ENCODE measurements at places on chromosomes 6 and 20.

DNA sequence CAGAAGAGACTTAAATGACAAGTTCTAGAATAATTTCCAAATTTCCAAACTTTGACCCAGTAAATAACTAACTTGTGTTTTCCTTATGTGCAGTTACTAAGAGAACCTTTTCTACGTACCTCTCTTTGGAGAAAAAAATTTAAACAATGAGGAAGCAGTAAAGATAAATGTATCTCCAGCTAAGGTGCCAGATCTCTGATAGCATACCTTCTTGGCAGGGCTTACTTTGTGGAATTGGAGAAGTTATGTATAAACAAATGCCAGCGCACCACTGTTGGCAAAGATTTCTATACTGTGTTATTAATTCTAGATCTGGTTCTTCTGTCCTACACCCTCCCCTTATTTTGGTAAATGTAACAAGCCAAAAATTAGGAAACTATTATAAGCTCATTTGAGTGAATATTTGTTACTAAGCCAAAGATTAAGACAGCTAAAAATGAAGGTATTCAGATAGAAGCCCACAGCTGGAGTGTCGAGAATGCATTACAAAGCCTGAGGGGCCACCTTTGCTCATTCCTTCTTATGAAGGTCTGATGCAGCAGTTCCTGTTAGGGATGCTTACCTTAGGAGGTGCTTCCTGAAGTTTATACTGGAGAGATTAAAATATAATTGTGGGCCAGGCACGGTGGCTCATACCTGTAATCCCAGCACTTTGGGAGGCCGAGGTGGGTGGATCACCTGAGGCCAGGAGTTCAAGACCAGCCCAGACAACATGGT is 373.1 kb upstream of the SOX4 start:
- DNase-seq = no peak

GRCh38 chr6:41591859-41592502 is 45.8 kb downstream of the FOXP4 start:
- peak; percentile 74 for DNase-seq

DNA sequence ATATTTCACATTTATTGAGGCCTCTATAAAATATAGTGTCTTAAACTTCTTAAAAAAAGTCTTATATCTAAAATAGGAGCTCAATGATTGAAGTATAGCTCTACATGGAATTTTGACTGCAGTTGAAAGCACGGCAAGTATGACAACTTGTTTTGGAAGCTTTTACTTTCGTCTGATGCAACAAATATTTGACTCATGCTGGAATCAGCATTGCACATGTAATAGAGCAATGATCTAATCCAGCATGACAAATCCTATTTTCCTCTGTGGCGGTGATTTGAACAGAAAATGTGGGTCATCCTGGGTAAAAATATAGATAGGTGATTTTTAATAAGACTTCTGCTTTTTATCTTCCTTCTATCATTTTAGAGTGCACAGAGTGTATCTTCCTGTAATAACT is 111.6 kb downstream of the TINAG start:
- no peak for DNase-seq

DNA sequence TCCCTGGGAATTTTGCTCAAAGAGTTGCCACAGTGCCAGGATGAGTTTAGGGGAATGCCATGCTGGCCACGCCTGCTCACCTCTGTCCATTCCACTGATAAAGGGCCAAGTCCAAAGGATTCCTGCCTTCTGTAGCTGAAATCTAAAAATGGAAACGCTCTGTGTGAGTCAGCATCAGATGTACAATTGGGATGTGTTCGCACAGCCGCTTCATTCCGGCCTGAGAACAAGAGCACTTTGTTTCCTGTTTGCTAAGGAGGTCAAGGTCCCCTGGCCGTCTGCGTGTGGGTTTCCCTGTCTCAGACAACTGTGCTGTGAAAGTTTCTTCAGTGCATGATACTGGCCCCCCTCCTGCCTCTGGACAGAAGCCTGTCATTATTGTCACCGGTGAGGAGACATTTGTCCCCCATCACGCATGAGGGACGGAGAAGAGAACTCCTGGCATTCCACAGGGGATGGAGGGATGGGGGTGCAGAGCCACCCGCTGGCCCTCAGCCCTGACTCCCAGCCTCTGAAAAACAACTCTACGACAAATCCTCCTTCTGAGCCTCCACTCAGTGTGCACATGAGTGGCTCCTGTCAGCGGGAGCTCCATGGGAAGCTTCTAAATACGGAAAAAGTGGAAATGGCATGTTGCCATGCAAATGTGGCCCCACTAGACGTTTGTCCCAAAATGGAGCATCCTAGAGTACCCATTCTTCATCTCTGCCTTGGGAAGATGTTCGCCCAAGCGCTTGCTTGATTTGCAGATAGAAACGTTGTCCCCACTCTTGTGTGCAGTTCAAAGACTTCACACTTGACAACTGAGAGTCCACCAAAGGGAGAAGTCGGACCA is 143.5 kb upstream of the AFDN start:
- no peak for DNase-seq

- no peak for DNase-seq
Observed at GRCh38 chr20:18397030-18397429, 69.8 kb downstream of the DZANK1 start.

DNA sequence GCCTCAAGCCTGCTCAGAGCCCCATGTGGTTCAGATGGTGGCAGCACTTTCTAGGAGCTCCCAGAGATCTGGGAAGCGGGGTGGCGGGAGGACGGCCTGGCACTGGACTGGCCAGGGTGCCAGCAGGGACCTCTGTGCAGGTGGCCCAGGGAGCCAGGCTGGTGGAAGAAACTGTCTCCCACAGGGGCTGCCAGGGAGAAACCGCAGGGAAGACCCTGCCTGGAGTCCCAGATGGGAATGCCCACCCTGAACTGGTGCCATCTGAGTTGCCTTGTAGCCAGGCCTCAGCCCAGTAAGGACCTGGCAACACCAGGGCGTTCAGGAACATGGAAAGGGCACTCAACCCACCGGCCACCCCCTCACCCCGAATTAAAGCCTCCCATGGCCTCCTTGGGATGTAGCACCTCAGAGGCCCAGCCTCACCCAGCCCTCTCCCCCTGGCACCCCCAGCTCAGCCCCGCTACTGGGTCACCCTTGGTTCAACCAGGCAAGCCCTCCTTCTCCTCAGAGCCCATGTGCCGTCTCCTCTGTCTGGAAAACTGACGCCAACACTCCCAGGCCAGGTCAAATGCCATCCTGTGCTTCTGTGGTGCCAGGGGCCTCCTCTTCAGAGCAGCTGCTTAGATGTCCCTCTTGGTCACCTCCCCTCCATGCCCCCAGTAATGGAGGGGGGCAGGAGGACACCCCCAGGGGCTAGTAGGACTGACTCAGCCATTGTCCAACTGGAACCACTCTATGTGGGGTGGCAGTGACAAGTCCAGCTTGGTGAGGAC is 5.9 kb upstream of the C20orf144 start:
- DNase-seq = no peak

- no peak for DNase-seq
Observed at GRCh38 chr6:166259296-166259977, 48.8 kb downstream of the PRR18 start.

DNA sequence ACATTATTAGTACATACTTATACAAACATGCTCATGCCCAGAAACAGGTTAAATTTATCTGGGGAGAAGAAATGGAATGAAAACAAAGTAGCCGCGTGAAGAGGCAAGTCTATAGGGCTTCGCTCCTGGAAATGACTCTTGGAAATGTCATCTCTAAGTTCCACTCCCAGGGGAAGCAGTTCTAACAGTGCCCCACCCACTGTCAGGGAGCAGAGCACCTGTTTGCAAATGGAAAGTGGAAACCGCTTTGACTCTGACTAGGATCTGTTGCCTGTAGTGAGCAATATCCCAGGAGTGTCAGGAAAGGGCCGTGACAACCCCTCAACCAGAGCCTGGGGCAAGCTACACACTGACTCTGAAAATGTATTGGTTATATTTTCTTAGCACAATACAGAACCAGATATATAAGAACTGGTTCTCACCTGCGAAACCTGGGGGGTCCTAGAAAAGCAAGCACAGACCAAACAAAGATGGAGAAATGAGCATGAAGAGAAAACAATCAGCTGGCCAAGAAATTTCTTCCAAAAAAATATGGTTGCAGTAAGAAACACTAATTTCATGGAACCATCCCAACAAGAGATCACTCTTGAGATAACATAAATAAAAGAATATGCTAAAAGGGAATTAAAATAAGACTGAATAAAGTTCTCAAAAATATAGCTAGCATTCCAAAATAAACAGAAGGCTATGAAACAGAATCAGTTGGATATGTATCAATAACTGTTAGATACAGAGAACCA is 47.5 kb upstream of the CRISP1 start:
- DNase-seq = no peak

- DNase-seq = no peak
Observed at GRCh38 chr6:42692137-42692911, 30.1 kb downstream of the PRPH2 start.

DNA sequence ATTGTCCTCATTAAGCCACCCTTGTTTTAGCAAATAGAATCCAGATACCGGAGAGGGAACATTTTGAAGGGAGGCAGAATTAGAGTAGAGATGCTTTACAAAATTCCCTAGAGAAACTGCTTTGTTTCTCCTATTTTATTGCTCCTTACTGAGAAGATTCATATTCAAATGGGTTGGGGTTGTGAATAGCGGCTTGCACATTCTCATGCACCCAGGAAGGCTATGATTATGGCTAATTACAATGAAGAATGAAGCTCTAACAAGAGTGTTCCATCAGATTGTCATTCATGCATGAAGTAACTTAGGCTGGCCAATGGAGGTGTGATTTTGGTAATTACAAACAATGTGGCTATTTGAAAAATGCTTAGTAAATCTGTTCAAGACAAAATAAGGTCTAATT is 129.6 kb downstream of the PACRG start:
- DNase-seq = no peak

DNA sequence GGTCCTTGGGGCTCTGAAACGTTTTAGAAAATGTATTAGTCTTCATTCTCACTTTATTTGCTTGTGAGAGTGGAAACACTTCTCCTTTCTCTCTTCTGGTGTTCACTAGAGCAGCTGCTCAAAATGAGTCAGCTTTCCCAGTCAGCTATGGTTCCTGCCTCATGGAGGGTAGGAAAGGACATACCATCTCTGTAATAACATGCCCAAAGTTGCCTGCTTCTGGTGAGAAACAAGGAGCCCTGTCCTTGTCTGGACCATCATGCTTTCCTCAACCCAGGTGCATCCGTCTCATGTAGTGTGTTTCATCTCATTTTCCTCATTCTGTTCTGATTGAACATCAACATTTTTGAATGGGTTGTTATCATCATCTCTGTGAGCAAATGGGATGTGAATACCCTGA is 17.1 kb upstream of the TINAG start:
- no peak for DNase-seq

DNA sequence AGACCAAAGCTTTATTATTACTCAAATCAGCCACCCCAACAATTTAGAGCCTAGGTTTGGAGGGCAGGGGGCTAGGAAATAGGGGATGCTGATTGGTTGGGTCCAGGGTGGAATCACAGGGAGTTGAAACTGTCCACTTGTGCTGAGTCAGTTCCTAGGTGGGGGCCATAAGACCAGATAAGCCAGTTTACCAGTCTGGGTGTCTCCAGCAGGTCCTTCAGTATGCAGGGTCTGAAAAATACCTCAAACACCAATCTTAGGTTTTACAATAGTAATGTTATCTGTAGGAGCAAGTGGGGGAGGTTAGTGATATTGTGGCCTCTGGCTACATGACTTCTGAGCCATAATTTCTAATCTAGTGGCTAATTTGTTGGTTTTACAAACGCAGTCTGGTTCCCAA is 63.2 kb downstream of the UBR2 start:
- no peak for DNase-seq

DNA sequence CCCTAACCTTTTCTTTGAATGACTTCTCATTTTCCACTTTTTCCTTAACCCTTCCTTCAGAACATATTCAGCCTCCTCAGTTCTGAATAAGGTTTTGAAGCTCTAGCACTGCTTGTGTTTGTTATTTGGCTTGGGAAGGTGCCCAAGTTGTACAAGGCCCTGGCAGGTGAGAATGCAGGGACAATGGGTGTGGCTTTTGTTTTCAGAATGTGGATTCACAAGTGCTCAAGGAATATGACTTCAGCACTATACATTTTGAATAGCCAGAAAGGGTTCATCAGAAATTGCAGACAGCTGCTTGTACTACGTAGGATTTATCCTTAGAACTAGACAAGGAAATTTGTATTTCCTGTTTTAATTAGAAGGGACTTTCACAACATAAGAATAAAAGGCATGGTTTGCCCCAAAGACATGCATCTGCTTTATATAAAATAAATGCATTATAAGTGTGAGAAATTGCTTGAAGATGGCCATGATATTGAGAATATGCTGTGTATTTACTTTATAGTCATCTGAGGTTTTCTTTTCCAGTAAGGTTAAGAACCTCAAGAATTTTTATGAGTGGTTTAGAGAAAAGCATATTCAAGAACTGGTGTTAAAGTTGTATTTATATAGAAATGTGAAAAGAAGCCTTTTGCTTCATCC is 29.3 kb upstream of the PRDM1 start:
- no peak for DNase-seq

DNA sequence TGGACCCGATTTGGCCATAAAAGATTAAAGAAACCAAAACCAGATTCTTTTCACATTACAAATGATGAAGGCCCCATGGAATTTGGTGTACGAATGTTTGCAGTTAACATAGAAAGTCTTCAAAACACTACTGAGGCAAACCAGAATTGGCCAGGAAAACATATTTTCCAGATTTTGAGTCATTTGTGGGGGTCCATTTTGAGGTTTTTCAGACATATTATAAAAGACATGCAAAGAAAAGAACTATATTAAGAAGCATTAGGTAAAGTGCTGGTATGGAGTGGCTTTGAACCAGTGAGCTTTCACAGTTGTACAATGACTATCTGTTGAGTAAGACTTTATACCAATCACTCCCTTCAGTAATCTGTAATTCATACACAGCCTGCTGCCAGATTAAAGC is 168.9 kb upstream of the COL21A1 start:
- DNase-seq = no peak

- DNase-seq = no peak
Observed at GRCh38 chr6:609905-610304, 47.0 kb downstream of the HUS1B start.

- no peak for DNase-seq
Observed at GRCh38 chr20:24423390-24424313, 45.8 kb upstream of the SYNDIG1 start.

GRCh38 chr6:18555750-18556149 is 168.6 kb downstream of the RNF144B start:
- DNase-seq = no peak

DNA sequence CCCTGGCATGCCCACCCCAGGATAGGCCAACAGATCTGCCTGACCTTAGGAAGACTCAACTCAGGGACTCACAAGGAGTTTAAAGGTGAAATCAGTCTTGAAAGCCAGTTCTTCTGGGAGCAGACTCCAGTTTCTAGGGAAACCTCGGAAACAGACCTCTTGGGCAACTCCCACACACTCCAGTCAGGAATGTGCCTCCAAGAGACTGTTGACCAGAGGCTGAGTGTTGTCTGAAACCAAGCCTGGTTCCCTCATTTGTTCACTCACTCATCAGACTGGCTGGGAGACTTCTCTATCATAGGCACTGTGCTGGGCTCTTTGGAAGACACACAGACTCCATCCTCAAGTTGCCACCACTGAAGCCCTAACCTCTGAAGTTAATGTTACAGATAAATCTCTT is 1.8 kb downstream of the TREM1 start:
- no peak for DNase-seq

GRCh38 chr6:99711302-99711701 is 104.7 kb downstream of the PRDM13 start:
- no peak for DNase-seq
